ENCODE measurements at places on chromosomes 4 and X. TPM values are rescaled to one million over a fixed set of nuclear protein-coding genes. Genes with fewer than 3 reads are reported as not detected.

DNA sequence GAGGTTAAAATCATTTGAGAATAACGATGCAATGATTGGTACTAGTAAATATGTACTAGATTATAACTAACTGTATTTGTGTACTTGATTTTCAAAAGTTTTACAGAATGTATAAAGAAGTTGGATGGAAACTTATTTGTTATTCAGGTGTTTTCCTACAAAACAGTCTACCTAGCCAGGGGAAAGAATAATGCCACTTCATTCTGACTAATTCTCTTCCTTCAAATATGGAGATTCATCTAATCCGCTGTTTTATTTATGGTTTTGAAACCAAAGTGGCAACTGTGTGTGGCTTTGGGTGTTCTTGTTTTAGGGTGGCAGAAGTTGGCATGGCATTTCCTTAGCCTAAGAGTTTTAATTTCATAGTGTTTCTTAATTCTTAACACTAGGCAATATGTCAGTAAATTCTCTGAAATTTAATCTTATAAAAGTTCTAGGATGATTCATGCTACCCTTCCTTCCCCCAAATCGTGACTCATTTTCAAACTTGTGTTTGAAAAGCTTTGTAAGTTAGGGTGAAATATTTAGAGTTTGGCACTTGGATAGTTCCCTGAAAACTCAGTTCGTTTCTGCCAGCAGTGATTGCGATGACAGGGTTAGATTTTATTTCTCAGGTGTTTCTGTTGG, 62.6 kb downstream of the DCLK2 start:
- no peak overlapping the region for H3K4me3 ChIP-seq
- H3K27ac ChIP-seq, result no peak overlapping the region
- H3K27me3 ChIP-seq, result no peaks in the 10 kb centered on the region
- no peaks in the 10 kb centered on the region for H3K4me1 ChIP-seq
- DNase-seq, result no peak

DNA sequence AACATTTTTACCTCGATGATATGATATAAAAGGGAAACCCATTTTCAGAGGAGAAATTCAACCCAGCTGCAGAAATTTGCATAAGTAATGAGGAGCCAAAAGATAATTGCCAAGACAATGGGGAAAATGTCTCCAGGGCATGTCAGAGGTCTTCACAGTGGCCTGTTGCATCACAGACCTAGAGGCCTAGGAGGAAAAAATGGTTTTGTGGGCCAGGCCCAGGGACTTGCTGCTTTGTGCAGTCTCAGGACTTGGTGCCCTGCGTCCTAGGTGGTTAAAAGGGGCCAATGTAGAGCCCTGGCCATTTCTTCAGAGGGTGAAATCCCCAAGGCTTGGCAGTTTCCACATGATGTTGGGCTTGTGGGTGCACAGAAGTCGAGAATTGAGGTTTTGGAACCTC, 106.9 kb downstream of the CPXCR1 start:
- H3K27ac ChIP-seq, result no peak overlapping the region
- H3K36me3 ChIP-seq, result no peaks in the 10 kb centered on the region
- H3K27me3 ChIP-seq, result no peaks in the 10 kb centered on the region
- DNase-seq, result no peak

HSFX3 gene
- not detected for total RNA-seq

GRPEL1 gene
- total RNA-seq, result 29.0 TPM

DNA sequence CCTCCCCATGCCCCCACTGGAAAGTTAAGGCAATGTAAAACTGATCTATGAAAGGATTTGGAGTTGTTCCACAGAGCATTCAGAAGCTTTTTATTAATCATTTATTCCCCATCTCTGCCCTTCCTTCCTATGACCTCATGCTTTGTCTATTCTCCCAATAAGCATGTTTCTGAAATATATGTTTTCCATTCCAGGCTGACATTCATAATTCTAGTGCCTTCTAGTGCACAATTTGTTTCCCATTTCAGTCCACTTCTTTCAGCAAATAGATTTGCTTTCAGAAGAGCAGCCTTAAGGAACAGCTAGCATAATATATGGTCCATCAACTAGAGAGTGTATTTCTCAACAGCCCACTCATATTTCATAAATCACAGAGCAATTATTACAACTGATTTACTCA, 77.1 kb upstream of the ATXN3L start:
- H3K36me3 ChIP-seq, result no peaks in the 10 kb centered on the region
- DNase-seq, result no peak

DNA sequence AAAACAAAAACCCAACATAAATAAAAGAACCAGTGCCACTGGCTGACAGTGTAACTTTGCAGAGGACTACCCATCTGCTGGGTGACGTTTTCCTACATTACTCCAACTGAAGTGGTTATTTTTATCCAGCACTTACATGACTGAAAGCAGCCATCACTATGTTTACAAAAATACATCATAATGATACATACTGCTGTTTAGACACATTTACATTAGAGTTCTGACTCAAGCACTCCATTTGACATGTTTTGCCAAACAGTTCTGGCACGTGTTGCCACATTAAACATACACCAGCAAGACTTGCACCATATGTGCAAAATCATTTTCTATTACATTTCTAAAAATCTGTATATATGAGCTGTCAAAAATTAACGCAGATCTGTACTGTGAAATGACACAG, 39.6 kb downstream of the BEND4 start:
- H3K27me3 ChIP-seq, result no peaks in the 10 kb centered on the region
- H3K4me1 ChIP-seq, result no peaks in the 10 kb centered on the region
- no peak overlapping the region for H3K27ac ChIP-seq
- no peak overlapping the region for H3K4me3 ChIP-seq
- no peak for DNase-seq

GRCh38 chr4:1898007-1898406, 26.8 kb downstream of the NSD2 start:
- H3K4me3 ChIP-seq, result no peak overlapping the region
- no peaks in the 10 kb centered on the region for H3K36me3 ChIP-seq
- peaks cover 6% of the 10 kb centered on the region for H3K4me1 ChIP-seq
- no peaks in the 10 kb centered on the region for H3K27me3 ChIP-seq
- no peak overlapping the region for H3K27ac ChIP-seq

H2BW2 gene
- not detected for total RNA-seq

DNA sequence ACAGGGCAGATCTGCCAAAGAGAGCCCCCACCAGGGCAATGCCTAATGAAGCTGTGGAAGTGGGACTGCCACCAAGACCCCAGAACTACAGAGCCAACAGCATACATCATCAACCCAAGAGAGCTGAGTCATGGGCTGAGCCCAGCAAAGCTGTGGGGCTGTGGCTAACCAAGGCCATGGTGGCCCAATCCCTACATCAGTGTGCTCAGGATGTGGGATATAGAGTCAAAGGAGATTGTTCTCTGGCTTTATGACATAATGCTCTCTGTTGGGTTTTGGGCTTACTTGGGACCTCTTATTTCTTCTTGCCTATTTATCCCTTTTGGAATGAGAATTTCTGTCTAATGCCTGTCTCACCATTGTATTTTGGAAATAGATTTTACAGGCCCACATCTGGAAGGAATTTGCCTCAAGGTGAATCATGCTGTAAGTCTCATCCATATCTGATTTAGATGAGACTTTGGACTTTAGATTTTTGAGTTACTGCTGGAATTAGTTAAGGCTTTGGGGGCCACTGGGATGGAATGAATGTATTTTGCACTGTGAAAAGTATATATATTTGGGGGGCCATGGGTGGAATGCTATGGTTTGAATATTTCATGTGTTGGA, 5.4 kb upstream of the PRDM5 start:
- H3K4me3 ChIP-seq, result no peak overlapping the region
- no peak for DNase-seq
- no peaks in the 10 kb centered on the region for H3K36me3 ChIP-seq
- H3K27ac ChIP-seq, result no peak overlapping the region
- H3K4me1 ChIP-seq, result no peaks in the 10 kb centered on the region

DNA sequence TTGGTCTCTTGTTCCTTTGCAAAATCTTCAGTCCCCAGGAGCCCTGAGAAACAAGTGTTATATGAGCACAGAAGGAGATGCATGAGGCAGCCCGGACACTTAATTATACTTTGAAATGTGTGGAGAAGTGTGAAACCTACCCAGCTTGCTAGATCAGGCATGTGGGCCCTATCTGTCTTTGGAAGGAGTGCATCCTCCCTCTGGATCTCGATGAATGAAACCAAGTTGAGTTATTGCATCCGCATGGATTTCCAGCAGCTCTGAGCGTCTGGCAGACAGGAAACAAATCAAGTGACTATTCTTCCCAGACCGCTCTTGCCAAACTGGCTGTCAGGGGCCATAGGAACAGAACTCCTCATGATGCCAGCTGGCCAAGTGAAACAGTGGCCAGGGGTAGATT, 19.6 kb upstream of the SOWAHD start:
- no peak for DNase-seq
- H3K36me3 ChIP-seq, result no peaks in the 10 kb centered on the region
- H3K27me3 ChIP-seq, result no peaks in the 10 kb centered on the region
- no peak overlapping the region for H3K4me3 ChIP-seq
- H3K4me1 ChIP-seq, result no peaks in the 10 kb centered on the region

- H3K36me3 ChIP-seq, result no peaks in the 10 kb centered on the region
- no peak overlapping the region for H3K4me3 ChIP-seq
- H3K4me1 ChIP-seq, result peaks cover 4% of the 10 kb centered on the region
- H3K27ac ChIP-seq, result no peak overlapping the region
Measured at GRCh38 chr4:122963216-122963615, 40.8 kb upstream of the NUDT6 start.

DNA sequence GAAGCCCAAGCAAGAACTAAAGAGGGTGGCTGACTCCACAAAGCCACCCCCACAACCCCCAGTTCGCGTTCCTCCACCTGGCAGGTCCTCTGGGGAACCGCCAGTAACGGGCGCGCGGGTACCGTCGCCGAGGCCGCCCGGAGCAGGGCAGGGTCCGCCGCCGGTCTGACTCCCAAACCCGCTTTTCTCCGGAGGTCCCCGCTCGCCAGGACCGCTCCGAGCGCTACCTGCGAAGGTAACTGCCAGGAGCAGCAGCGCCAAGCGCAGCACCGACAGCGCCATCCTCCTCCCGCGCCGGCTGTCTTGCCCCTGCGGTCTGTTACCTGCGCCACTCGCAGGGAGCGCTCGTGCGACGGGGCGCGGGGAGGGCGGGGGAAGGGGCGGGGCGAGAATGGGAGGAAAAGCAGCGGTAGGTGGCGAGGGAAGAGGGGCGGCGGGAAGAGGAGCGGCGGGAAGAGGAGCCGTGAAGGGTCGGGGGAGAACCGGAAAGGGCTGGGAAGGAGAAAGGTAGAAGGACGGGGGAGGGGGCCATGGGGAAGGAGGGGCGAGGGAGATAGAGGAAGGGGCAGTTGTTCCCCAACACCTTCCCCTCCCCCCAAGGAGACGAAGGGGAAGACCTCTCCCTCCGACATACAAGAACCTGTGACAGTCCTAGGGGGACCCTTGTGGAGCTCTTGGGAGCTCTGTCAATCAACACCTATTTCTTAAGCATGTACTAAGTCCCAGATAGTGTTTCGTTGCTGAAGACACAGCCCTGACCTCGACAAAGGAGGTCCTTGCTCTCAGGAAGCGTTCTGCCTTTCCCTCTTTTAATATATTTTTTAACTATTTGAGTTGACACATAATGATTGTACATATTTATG, at the start of gene SPINK2:
Gene SPINK2, minus strand, starts transcription at position 321 of the 863 bp plus-strand sequence. Its CDS starts 39 bp downstream, at position 282.
- no peak within 1 kb of the TSS for H3K27ac ChIP-seq
- peak; percentile 58 for DNase-seq
- no peaks in the 10 kb centered on the region for H3K27me3 ChIP-seq
- H3K4me1 ChIP-seq, result peaks cover 6% of the 10 kb centered on the region
- H3K4me3 ChIP-seq, result peak within 1 kb of the TSS; percentile 44

GRCh38 chrX:19863857-19864223, 23.6 kb downstream of the SH3KBP1 start:
- no peak for DNase-seq
- peaks cover 4% of the 10 kb centered on the region for H3K4me1 ChIP-seq
- peak overlapping the region; percentile 54 for H3K27ac ChIP-seq
- H3K36me3 ChIP-seq, result no peaks in the 10 kb centered on the region

DNA sequence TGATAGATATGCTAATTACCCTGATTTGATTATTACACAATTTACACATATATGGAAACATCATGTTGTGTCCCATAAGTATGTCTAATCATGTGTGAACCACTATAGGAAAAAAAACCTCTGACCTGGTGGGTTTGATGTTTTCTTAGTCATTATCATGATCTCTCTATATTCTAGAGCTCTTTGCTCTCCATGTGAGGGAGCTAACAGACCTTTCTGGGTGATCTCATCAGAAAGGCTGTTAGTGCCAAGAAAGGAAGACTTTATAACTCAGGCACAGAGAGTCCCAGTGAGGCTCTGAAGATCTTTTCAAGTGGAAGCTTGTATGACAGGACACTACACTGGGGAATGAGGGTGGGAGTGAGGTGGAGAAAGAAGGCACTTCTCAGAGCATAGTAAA, 527.7 kb upstream of the MAGEB2 start:
- H3K4me1 ChIP-seq, result no peaks in the 10 kb centered on the region
- H3K27ac ChIP-seq, result no peak overlapping the region

DNA sequence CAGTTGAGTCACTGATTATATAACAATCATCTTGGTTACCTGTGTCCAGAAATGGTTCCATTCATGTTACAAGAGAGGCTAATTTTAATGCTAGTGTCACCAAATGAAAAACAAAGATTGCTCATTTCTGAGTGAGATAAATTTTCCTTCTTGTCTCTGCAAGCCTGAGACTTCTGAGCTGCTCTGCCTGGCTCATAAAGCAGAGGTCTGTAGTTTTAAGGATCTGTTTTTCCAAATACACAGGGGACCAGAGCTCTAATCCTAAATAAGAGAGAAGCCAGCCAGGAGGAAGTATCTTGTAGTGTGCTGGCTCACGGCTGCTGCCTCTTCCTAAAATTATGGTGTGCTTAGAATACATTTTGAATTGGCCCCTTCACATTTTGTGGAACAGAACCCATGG, 42.6 kb downstream of the CLDN34 start:
- H3K27ac ChIP-seq, result no peak overlapping the region
- no peak overlapping the region for H3K4me3 ChIP-seq
- H3K4me1 ChIP-seq, result peaks cover 20% of the 10 kb centered on the region
- no peak for DNase-seq
- H3K36me3 ChIP-seq, result no peaks in the 10 kb centered on the region

NRK gene
- 0.26 TPM for total RNA-seq

- no peak overlapping the region for H3K27ac ChIP-seq
- H3K27me3 ChIP-seq, result no peaks in the 10 kb centered on the region
- no peaks in the 10 kb centered on the region for H3K4me1 ChIP-seq
- DNase-seq, result no peak
- H3K36me3 ChIP-seq, result no peaks in the 10 kb centered on the region
- no peak overlapping the region for H3K4me3 ChIP-seq
Measured at GRCh38 chr4:96755569-96756484, 915.9 kb downstream of the PDHA2 start.

- H3K4me1 ChIP-seq, result no peaks in the 10 kb centered on the region
- no peak for DNase-seq
- H3K36me3 ChIP-seq, result no peaks in the 10 kb centered on the region
- no peak overlapping the region for H3K4me3 ChIP-seq
- no peak overlapping the region for H3K27ac ChIP-seq
Measured at GRCh38 chrX:43552156-43552555, 103.9 kb upstream of the MAOA start.

GNPDA2 gene
- 5.2 TPM for total RNA-seq

KLHL5 gene
- total RNA-seq, result 26.9 TPM

DNA sequence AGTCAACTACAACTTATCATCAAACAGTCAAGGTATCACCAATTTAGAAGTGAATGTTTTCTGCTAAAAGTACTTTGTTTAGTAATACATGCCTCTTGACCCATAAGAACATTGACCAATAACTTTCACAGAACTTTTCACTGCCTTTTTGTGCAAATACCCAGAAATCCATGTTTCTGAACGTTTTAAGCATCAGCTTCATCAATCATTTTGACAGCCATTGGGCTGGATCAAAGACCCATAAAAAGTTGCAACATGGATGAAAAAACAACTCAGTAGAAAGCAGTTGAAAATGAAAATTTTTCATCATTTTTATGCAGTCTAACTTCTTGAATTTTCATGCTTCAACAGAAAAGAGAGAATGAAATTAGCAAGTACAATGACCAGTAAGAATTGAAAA, 466.7 kb downstream of the TRAM1L1 start:
- H3K27me3 ChIP-seq, result no peaks in the 10 kb centered on the region
- no peak overlapping the region for H3K27ac ChIP-seq
- no peak overlapping the region for H3K4me3 ChIP-seq
- H3K4me1 ChIP-seq, result no peaks in the 10 kb centered on the region
- H3K36me3 ChIP-seq, result no peaks in the 10 kb centered on the region
